Activated CD4-positive, alpha-beta T cell treated with anti-CD3 and anti-CD28 coated beads for 36 hours (primary cell): ENCODE measurements at places on chromosomes 16 and 17. TPM values are rescaled to one million over a fixed set of nuclear protein-coding genes. Genes with fewer than 3 reads are reported as not detected.

Gene APOBR
- 1.8 TPM for total RNA-seq

Gene NACA2
- total RNA-seq = not detected

Gene CLEC19A
- not detected for total RNA-seq

Gene PPP1R27
- total RNA-seq = not detected

Gene MEOX1
- total RNA-seq = 0.34 TPM

Gene FGF11
- total RNA-seq = 6.9 TPM

Gene PRSS33
- total RNA-seq = not detected

GRCh38 chr17:5286846-5287245, 4.8 kb downstream of the RABEP1 start:
- no peaks in the 10 kb centered on the region for H3K27me3 ChIP-seq
- DNase-seq = no peak
- H3K36me3 ChIP-seq = peaks cover 30% of the 10 kb centered on the region

DNA sequence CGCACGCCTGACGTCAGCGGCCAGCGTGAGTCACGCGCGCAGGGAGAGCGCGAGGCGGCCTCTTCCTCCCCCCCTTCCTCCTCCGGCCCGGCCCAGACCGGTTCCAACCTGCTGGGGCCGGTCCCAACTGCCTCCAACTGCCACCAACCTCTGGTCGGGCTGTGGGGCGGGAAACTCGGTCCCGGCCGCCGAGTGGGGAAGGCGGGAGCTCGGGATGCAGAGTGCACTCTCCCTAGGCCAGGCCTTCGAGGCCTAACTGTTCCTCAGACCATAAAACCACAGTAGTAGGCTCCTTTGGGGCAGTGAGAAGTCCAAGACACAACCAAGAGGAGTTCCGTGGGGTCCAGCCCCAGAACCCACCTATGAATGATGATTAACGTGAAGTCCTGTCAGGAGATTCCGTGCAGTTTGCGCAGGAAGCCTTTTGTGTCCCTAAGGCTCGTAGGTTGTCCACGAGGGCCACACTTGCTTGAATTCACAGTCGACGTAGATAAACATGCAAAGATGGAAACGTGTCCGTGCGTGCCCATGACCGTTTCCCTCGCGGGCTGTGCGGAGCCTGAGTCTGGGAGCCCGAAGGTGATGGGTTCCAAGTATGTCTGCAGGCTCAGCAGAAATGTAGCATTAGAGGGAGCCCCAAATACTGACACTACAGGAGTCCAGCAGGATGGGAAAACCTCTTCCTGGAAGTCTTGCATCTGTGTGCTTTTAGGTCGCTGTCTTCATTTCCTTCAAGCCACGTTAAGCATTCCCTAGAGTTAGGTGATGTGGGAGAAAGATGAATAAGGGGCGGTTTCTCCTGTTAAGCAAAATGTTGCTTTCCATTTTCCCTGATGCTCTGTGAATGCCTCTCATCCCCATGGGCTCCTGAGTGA, 647 bp downstream of the UNK start:
- peaks cover 10% of the 10 kb centered on the region for H3K36me3 ChIP-seq
- peak overlapping the region; percentile 100 for H3K27ac ChIP-seq
- DNase-seq = peak; percentile 95

DNA sequence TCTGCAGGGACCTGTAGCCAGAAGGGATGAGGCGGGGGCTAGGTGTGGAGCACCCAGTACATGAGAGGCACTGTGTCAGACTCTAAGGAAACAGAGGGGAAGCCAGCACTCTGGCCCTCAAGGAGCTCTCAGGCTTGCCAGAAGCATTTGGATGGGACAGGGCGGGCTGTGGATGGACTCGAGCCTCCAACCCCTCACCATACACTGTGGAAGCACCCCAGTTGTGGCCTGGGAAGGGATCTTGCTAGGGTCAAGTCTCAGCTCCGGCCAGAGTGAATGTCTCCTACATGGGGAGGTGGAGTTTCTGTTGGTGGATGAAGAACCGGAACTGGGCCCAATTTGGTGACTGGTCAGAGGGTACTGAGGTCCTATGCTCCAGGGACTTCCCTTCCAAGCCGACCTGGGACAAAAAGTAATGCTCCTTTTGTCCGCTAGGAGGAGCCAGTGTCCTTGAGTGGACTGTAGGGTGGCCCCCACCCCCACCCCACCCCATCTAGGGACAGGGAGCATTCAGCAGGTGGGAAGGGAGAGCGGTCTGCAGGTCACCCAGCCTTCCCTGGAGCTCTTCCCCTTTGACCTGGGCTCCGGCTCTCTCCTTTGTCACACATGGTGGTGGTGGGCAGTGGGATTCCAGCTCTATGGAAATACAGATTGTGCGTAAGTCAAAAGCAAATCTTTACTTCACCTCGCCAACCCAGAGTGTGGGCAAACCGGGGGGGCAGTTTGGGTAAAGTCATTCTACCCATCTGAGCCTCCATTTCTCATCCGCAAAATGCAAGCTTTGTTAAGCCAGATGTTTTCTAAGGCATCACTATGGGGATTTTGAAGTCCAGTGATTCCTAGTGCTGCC, 20.4 kb upstream of the PHB1 start:
- H3K27ac ChIP-seq = no peak overlapping the region
- DNase-seq = peak; percentile 66
- H3K27me3 ChIP-seq = peaks cover 20% of the 10 kb centered on the region
- H3K4me3 ChIP-seq = no peak overlapping the region
- no peaks in the 10 kb centered on the region for H3K36me3 ChIP-seq

GRCh38 chr16:3328104-3328503, 22.8 kb downstream of the ZNF75A start:
- no peak overlapping the region for H3K27ac ChIP-seq
- no peak for DNase-seq
- H3K36me3 ChIP-seq = peaks cover 6% of the 10 kb centered on the region
- H3K4me3 ChIP-seq = no peak overlapping the region

- H3K4me1 ChIP-seq = no peaks in the 10 kb centered on the region
- no peak for DNase-seq
- no peak overlapping the region for H3K4me3 ChIP-seq
- H3K36me3 ChIP-seq = no peaks in the 10 kb centered on the region
Measured at GRCh38 chr16:556474-557173, 3.6 kb upstream of the PRR35 start.

DNA sequence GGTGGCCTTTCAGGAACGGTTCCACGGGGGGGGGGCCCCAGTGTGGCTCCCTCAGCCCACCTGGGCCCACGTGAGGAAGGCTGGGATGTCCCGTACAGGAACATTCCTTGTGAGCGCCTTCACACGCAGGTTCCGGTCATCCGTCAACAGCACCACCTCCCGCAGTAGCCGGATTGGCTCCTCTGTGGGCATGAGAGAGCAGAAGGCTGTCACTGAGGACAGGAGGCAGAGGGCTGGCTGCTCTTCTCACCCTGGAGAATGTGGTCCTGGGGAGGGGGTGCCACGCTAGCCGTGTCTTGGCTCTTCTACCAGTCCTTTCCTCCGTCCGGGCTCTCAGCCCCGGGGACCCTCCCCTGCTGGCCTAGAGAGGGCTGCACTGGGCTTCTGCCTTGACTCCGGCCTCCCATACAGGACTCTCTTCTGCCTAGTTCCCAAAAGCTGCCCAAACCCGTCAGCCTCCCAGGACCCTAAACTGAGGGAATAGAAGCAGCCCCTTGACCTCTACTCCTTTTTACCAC, 6.6 kb downstream of the HIC1 start:
- no peak for DNase-seq
- no peak overlapping the region for H3K4me3 ChIP-seq
- peaks cover 11% of the 10 kb centered on the region for H3K27me3 ChIP-seq
- H3K27ac ChIP-seq = no peak overlapping the region

DNA sequence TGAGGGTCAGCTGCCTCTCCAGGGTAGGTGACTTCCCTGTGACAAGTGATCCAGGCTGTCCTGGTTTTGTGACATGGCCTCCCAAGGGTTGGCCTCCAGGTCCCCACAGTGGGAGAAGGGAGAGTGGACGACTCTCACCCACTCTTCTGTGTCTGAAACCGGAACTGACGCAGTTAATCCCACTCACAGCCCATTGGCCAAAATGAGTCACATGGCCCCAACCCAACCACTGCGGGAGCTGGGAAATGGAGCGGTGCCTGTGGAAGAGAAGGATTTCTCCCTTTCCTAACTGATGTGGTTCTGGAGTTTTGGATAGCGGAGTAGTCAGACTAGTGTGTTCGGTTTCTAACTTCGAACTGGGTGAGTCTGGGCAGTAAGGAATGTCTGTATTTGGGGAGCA, 79.4 kb downstream of the ABCC6 start:
- H3K27me3 ChIP-seq = no peaks in the 10 kb centered on the region
- H3K36me3 ChIP-seq = peaks cover 34% of the 10 kb centered on the region
- no peak overlapping the region for H3K4me3 ChIP-seq
- H3K27ac ChIP-seq = no peak overlapping the region
- no peak for DNase-seq

DNA sequence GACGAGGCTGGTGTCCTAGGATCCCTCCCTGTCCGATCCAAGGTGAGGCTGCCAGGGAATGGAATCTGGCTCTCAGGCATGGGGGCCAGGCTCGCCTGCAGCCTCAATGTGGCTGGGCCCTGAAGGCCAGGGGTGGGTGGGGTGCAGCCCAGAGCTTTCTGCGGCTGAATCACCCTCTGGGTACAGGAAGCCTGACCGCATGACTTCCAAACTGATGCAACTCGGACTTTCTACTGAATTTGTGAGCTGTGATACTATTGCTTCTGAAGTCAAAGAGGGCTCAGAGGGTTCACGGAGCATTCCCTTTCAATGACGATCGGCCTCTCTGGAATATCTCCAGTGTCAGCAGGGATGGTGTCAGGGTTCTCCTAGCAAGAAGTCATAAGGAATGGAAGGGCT, 123.7 kb downstream of the METRNL start:
- no peaks in the 10 kb centered on the region for H3K36me3 ChIP-seq
- peaks cover 30% of the 10 kb centered on the region for H3K4me1 ChIP-seq
- H3K27ac ChIP-seq = no peak overlapping the region
- peak; percentile 14 for DNase-seq
- no peak overlapping the region for H3K4me3 ChIP-seq

- no peaks in the 10 kb centered on the region for H3K36me3 ChIP-seq
- no peaks in the 10 kb centered on the region for H3K4me1 ChIP-seq
- no peak overlapping the region for H3K27ac ChIP-seq
- DNase-seq = no peak
- no peaks in the 10 kb centered on the region for H3K27me3 ChIP-seq
Measured at GRCh38 chr17:9702914-9703780, 57.8 kb downstream of the USP43 start.

GRCh38 chr17:77935121-77935571, 23.4 kb upstream of the TNRC6C start:
- no peaks in the 10 kb centered on the region for H3K36me3 ChIP-seq
- H3K27ac ChIP-seq = no peak overlapping the region
- no peak overlapping the region for H3K4me3 ChIP-seq
